HCT116 (cell line): ENCODE measurements at places on chromosomes 11 and 22. TPM values are rescaled to one million over a fixed set of nuclear protein-coding genes. Genes with fewer than 3 reads are reported as not detected.

DNA sequence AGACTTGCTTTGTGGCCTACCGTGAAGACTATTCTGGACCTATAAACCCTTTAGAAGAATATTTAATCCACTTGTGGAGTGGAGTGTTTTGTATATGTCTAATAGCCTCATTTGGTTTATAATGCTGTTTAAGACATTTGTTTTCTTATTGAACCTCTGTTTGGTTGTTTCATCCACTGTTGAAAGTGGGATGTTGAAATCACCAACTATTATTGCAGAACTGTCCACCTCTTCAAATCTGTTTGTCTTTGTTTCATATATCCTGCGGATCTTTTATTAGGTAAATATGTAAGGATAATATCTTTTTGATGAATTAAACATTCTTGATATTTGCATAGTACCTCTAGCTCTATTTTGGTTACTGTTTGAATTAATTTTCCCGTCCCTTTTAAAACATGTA, 49.1 kb downstream of the XKR3 start:
- no peak for DNase-seq

Gene SCGB1D1
- total RNA-seq: not detected

DNA sequence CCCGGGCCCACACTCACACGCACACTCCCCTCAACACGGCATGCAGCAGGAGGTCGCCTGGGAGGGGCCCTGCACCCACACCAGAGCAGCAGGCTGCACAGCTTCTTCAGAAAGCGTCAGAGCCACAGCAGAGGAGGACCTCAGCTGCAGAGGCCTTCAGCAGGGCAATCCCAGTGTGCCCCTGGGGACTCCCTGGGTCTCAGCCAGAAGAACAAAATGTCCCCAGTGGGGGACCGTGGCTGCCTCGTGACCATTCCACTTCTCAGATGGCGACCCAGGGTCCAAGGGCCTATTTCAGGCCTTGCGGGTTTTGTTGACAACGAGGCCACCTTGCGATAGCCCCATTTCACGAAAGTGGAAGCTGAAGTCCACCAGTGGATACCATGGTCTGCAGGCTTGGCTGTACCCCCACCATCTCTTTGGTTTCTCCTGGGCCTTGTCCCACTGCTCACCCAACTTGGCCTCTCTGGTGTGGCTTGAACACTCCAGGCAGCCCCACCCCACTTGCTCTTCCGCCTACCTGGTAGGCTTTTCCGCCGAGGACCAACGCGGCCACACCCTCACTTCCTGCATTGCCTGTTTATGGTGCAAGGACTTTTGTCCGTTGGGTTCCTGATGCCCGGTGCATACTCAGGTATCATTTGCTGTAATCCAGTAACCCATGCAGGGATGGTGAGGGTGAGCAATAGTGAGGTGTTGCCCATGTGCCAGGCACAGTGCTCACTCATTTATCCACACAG, 38.1 kb downstream of the MB start:
- no peak for DNase-seq

DNA sequence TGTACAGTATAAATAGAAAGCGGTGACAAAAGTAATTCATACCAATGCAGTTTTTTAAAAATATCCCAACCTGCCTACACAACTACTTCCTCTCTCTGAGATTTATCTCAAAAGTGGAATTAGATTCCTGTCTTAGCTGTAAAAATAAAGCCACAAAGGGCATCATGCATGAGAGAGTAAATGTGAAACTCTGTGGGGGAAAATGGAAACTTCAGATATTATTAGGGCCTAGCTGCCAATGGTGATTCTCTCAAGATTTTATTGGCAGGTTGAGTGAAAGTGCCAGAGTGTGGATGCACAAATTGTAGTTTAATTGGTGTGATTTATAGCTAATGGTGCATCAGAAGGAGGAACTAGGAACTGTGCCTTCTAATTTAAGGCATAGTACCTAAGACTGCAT, 356.9 kb upstream of the CCDC90B start:
- no peak for DNase-seq

Gene SUSD2
- total RNA-seq: 6.6 TPM

Gene C11orf21
- total RNA-seq: not detected

DNA sequence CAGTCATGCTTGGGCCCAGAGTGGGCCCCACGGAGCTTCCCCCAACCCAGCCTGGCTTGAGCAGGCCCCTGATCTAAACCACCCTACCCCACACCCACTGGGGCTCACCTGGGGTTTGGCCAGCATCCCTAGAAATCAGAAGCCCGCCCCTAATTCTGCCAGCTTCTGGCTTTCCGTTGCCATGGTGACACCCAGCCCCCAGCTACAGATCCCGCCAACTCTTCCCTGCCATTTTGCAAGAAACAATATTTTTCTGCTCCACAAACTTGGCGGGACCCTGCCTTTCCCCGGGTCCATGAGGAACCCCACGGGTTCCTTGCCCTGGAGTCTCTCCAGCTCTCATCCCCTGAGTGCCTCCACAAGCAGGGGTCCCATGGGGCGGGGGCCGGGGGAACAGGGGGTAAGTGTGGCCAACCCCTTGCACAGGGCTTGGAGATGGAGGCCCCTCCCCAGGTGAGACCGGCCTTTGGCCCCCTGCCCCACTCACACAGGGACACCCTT, 90.0 kb downstream of the CDKN1C start:
- DNase-seq: no peak

GRCh38 chr11:78659326-78660270, 84.9 kb upstream of the NARS2 start:
- no peak for DNase-seq

GRCh38 chr22:48945621-48946458, 881.8 kb downstream of the BRD1 start:
- DNase-seq: no peak

DNA sequence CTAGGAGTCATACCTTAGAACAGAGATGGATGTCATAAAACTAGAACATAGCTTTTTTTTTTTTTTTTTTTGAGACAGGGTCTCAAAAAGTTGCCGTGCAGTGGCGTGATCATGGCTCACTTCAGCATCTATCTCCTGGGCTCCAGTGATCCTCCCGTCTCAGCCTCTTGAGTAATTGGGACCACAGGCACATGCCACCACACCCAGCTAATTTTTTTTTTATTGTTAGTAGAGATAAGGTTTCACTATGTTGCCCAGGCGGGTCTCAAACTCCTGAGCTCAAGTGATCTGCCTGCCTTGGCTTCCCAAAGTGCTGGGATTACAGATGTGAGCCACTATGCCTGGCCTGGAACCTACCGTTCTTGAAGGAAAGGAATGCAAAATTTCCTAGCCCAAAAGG, 8.8 kb upstream of the CEP295 start:
- DNase-seq: no peak

- DNase-seq: peak; percentile 38
Measured at GRCh38 chr11:123235117-123235655, 40.1 kb upstream of the CLMP start.

DNA sequence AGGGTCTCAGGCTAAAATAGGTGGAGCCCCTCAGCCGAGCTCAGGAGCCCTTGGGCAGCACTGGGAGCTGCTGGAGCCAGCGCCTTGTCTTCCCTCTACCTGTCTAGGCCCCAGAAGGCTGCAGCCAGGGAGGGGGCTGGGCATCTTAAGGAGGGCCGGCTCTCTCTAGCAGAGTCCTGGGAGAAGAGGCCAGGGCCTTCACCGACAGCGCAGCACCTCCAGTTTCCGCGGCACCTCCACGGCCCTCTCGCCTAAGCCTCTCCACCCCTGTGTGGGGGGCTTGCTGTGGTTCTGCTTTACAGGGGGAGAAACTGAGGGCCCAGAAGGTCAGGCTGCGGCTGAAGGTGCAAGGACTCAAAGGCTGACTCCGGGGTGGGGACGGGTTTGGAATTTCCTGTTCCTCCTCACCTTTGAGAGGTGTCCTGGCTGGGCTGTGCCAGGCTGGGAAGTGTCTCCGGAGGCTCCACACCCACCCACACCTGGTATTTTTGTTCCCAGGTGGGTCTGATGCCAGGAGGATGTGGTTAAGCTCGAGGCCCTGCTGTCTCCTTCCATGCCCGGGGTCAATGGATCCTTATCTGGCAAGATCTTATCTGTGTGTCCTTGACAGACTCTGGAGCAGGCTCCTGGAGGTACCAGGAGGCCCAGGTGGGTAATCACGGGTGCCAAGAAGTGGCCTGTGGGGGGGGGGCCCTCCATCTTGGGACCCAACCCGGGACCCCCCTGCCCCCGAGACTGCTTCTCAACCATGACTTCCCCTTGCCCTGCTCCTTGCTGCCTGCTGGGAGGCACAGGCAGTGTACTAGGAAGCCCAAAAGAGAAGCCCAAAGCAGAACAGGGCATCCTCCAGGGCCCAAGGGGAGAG, 95.3 kb upstream of the FGF3 start:
- DNase-seq: no peak

DNA sequence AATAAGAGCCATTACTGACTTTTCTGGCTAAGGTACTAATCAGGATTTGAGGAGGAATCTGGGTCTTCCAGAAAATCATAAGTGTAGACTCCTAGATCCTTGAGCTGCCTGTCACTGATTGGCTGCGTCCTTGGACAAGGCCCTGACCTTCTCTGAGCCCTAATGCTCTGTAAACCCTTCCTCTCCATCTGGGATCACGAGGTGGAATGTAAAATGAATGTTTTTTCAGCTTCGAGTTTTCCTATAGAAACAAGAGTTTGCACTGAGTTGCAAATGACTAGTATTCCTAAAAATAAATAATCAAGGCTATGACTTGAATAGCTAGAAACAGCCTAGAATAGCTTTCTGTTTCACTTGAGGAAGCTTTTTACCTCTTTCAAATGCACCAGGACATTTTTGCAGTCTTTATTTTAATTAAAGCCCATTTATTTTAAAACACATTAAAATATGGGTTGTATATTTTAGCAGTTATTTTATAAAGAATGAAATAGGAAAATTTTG, 1.1 kb upstream of the DIXDC1 start:
- DNase-seq: no peak

Gene SYT9
- not detected for total RNA-seq

Gene ARHGAP42
- 12.3 TPM for total RNA-seq

DNA sequence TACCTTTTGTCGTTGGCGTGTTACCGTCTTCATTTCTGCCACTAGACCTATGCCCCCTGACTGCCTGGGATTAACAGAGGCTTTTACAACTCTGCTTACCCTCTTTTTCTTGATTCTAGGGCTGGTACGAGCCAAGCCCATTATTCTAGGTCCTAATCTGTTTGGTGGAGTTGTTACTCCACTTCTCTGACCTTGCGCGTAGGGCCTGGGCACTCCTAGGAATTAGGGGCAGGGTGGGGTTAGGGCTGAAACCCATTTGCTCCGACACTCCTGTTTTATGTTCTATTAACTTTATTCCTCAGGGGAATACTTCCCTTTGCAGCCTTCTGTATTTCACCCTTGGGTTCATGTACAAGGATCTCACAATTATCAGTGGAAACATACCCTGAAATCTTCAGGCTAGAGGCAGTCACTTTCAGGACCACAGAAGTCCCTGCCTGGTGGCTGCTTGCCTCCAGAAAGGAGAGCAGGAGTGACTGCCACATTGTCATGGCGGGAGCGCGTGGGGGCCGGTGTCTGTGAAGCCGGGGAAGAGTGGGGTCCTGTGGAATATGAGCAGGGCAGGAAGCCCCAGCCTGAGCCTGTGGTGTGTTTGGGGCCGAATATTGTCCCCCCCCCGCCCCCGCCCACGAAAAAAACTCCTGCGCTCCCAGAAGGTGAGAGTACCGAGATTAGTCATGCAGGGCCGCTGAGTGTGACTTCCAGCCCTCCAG, 731 bp upstream of the SLC37A2 start:
- DNase-seq: no peak

Gene MFRP
- total RNA-seq: not detected

- peak; percentile 56 for DNase-seq
Measured at GRCh38 chr11:87173185-87174039, 135.7 kb downstream of the TMEM135 start.

Gene HTATIP2
- total RNA-seq: 43.4 TPM

Gene CECR2
- 6.0 TPM for total RNA-seq

GRCh38 chr11:60862171-60862570, 5.2 kb upstream of the ZP1 start:
- no peak for DNase-seq

DNA sequence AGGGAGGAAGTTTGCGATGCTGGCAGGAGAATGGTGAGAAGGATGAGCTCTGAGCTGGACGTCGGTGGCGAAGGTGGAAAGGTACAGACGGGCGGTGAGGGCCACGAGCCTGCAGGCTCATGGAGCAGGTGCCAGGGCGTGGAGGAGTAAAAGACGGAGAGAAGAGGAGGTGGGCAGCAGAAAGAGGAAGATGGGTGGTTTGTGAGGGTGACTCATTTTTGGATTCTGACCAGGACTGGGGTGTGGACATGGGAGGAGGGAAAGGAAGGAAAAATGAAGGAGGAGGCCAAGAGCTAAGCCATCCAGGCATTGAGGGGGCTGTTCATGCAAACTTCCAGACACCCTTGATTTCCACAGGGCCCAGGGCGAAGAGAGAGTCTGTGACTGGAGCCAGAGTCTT, 3.5 kb downstream of the ZDHHC24 start:
- DNase-seq: no peak
